ENCODE measurements at places on chromosomes 16 and 17.

GRCh38 chr16:74721716-74722115 is 21.1 kb upstream of the MLKL start:
- no peak for DNase-seq

- DNase-seq = no peak
These were observed 12.4 kb downstream of the P3H4 start for GRCh38 chr17:41799366-41799765.

DNA sequence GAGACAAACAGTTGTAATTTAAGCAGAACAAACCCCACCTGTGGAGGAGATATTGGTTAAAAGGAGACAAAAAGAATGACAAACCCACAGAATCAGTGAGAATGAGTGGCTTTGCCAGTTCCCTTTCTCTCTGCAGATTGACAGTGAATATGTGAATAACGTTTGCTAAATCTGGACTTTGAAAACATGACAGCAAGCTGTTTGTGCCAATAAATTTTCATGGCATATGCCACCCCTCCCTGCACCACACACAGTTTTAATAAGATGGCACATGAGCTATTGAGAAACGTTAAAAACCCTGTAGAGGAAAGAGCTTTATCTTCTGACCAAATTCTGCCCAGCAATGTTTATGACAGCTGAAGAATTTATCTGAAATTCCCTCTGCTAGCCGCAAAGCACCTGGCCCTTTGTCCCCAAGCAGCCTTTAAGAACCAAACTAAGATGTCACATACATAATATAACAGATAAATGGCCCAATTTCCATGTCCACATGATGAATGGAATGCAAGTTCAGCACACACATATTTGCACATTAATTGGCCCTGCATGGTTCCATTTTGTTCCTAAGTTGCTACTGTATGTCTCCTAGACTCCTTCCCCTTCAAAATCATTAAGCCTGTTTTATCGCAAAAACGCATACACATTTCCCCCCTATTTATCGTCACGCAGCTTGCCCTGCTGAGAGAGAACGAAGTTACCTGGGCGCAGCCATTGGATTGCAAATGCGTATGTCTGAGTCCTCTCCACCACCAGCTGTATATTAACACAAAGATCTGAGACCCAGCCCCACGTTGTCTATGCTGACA is 773.5 kb upstream of the EEF2KMT start:
- no peak for DNase-seq

- DNase-seq = no peak
These were observed 56.4 kb upstream of the SLC25A19 start for GRCh38 chr17:75345514-75346167.

- DNase-seq = no peak
These were observed 13.7 kb downstream of the CHMP1A start for GRCh38 chr16:89643769-89644300.

DNA sequence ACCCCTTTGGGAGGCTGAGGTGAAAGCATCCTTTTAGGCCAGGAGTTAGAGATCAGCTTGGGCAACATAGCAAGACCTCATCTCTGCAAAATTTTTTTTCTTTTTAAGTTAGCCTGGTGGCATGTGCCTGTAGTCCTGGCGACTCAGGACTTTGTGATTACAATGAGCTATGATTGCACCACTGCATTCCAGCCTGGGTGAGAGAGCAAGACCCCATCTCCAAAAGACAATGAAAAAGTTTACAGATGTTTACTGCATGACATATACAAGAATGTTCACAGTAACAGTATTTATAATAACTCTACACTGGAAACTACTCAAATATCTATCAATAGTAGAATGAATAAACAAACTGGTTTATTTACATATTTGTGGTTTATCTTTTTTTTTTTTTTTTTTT is 33.1 kb upstream of the CCL22 start:
- DNase-seq = no peak
